Activated gamma-delta T cell treated with Interleukin-2 at 50 U/mL for 16 hours (primary cell): ENCODE measurements at places on chromosomes 13 and 19.

DNA sequence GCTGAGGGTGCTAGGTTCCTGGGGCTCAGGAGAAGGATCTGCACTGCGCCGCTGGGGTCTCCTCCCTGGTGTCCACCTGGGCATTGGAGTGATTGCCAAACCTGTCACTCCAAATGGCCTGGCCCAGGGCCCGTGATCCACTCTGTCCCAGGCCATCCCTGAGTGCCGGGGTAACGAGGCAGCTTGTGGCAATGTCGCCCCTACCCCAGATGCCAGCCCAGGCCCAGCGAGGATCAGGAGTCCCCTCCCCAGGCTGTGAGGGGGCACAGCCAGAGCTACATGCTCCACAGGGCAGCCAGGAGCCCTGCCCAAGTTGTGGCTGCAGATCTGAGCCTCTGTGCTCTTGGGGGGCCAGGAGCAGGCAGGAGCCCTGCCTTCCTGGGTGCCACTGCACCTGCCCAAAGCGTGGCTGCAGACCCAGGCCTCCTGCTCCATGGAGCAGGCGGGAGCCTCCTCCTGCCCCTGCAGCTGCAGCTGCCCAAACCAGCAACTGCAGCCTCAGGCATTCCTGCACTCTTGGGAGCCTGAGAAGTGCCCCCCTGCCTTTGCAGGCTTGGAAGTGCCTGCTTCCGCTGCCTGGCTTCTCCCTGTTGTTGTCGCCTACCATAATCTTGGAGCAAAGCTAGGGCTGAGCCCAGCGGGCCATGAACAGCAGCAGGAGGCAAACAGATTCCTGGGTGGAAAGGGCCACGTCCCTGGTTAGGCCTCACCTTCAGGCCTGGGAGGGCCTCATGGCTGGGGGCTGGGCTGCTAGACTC, 4.6 kb downstream of the IGFL4 start:
- no peak for DNase-seq

DNA sequence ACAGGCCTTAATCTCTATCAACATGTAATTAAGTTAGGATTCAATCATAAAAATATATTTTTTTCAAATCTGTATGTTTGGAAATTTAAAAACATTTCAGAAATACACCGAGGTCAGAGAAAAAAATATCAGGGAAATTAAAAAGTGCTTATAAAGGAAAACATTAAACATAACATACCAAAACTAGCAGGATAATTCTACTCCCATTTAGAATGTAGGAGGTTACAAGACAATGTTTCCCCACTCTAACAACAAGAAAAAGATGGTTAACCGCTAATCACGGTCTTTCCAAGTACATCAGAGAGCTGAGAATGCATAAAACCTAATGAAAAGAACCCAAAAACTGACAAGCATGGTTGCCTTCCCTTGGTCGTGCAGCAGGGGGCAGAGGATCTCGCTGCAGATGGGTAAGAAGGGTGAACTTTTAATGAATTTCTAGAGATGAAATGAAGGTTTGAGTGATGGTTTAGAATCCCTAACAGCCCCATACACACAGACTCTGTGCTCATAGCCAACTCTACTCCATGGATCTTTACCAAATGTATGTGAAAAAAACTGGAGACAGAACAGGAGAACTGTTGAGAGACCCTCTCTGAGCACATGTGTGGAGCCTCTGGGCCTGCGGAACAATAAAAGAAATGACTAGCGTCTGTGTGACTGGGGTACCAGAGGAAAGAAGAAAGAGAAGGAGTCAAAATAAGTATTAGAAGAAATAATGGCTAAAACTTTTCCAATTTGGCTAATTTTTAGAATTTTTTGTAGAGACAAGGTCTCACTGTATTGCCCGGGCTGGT, 51.3 kb upstream of the LSM14A start:
- peak; percentile 39 for DNase-seq

DNA sequence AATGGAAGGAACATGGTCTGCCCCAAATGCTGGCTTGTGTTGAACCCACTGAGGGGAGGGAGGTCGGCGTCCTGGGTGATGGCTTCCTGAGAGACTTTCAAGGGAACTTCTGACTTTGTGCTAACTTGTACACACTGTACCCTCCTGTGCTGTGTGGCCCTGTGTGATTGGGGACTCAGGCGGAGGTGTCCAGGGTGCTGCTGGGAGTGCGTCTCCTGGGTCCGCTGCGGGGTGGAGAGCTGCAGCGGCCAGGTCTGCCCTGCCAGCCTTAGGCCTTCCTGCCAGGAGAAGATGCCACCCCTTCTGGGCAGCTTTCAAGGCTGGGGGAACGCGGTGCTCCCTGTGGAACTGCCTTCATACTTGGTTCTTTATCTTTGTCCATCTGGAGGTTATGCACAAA, 170.1 kb downstream of the URI1 start:
- no peak for DNase-seq

DNA sequence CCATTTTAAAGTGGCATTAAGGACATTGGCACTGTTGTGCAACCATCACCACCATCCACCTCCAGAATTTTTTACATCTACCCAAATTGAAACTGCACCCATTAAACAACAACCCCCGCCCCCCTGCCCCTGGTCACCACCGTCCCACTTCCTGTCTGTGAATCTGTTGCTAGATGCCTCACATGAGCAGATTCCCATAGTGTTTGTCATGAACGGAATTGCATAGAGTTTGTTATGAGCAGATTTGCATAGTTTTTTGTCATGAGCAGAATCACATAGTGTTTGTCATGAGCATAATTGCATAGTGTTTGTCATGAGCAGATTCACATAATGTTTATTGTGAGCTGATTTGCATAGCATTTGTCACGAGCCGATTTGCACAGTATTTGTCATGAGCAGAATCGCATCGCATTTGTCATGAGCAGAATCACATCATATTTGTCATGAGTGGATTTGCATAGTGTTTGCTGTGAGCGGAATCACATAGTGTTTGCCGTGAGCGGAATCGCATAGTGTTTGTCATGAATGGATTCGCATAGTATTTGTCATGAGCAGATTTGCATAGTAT, 54.0 kb upstream of the GTF3A start:
- DNase-seq: no peak

- DNase-seq: no peak
Observed at GRCh38 chr13:71863254-71863865, 3.6 kb downstream of the DACH1 start.

GRCh38 chr19:41595258-41595889, 19.4 kb downstream of the CEACAM21 start:
- peak; percentile 61 for DNase-seq

DNA sequence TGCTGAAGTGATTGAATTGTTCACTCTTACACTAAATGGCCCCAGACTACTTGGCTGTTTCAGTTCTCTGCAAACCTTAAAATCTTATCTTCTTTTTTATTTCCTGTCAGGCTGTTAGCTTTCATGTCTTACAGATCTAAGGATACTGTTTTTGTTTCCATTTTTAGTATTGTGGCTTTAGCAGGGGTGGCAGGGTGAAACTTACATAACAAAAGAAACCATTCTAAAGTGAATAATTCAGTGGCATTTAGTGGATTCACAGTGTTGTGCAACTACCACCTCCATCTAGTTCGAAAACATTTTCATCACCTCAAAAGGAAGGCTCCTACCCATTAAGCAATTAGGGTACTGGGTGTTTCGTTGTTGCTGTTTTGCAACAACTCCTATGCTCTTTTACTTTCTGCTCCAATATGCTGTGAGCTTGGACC, 19.8 kb downstream of the TMEM272 start:
- DNase-seq: no peak

- DNase-seq: no peak
Observed at GRCh38 chr19:45071969-45072790, 4.1 kb downstream of the ZNF296 start.

DNA sequence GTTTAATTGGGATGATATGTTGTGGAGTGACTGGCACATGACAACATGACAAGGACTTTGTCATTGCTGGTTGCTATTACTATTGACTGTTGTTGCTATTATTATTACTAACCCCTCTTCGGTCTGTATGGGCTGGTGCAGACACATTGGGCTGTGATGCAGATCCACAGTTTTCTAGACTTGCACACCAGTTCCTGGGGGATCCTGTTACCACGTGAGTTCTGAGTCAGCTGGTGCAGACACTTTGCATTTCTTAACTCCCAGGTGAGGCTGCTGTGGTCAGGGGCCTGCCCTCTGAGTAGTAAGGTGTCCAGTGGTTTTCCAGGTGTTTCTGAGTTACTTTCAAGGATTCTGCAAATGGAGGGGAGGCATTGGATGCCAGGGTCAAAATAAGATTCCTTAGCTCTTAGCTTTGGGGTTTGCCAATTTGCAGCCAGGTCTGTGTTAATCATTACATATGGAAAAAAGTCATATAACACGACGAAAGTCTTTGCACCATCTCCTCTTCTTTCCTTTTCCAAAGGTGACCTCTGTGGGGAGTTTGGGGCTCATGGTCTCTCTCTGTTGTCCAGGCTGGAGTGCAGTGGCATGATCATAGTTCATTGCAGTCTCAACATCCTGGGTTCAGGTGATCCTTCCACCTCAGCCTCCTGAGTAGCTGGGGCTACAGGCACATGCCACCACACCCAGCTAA, 19.3 kb downstream of the BICRA start:
- no peak for DNase-seq

- no peak for DNase-seq
Observed at GRCh38 chr13:23744315-23744714, 144.9 kb downstream of the MIPEP start.

DNA sequence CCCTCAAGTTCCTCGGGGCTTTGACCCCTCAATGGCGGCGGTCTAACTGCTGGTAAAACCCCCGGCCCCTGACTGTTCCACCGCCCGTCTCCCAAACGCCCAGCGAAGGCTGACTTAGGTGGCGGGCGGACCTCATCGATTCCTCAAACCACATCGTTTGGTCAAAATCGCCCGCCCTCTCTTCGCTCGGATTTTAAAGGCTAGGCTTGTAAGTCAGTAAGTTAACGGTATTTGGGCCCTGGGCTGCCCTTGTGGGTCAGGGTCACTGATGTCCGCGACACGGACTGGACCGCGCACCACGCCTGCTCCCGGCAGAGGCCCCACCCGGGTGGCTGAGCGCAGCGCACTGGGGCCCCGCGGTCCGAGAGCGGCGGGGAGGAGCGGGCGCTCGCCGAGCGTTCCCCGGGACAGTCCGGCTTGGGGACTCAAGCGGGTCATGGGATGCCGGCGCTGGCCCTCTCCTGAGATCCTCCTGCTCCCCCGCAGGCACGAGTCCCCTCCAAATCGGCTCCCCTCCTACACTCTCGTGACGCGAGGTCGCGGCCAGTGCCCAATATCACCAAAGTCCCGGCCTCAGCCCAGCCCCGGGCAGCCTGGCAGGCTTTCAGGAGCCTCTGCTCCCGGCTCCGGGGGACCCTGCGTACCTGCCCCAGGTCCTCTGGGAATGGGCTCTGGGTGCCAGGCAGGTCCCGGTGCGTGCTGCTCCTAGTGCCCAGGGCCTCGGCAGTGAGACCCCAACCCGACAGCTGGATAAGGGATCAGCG, 1.0 kb downstream of the FLT1 start:
- no peak for DNase-seq

GRCh38 chr13:41295973-41296372, 15.1 kb upstream of the NAA16 start:
- DNase-seq: no peak

DNA sequence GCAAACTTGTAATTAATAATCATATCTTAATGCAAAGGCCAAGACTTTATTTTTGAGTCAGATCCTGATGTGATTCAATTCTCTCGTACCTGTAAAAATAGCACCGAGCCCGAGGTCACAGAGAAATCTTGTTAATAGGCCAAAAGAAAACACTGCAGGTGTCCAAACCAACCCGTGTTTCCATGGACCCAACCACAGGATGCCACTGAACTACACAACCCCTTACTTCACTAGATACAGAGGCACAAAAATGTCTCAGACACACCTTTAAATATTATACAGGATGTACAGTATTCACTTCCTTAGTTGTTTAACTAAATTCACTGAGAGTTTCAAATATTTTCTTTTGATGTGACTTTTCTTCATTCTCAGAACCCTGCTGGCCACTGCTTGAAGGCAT, 530.9 kb downstream of the MYO16 start:
- DNase-seq: no peak

DNA sequence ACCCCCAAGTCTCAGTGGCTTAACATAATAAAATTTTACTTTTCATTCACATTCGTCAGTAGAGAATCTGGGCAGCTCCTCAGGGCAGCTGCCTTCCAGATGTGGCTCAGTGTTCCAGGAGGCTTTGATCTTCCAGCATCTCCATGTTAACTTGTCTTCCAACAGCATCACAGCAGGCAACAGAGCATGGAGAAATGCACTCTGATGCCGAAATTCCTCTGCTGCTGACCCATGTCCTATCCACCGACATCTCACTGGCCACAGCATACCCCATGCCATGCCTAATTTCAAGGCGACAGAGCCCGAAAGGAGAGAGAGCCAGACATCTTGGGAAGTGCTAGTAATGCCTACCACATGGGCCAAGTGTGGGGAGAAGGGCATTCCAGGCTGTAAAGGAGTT, 64.9 kb upstream of the MEDAG start:
- no peak for DNase-seq

DNA sequence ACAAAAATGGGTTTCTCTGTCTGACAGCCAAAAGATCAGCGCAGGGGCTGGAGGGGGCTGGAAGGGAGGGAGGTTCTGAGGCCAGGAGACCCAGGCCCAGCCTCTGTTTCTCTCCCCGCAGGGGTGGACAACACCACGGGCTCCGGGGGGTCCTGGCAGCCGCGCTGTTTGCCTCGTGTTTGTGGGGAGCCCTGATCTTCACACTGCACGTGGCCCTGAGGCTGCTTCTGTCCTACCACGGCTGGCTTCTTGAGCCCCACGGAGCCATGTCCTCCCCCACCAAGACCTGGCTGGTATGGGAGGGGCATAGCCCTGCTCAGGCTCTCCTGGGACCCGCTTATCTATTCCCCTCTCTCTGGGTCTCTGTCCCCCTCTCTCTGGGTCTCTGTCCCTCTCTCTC, 9.6 kb downstream of the CPT1C start:
- DNase-seq: no peak

DNA sequence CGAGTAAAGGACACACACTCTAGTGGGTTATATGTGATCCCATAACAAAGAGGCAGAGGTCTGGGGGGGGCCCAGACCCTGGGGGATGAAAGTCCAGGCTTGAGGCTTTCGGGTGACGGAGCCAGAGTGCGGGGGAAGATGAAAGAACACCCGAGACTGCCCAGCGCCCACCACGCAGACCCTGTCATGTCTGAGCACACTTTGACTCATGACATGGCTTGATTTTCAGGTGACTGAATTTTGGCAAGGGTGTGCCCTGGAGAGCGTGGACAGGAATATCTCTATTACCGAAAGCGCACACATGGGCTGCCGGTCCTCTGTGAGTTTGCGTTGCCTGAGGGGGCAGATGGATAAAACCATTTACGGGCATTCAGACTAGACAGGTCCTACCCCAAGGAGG, 192.0 kb upstream of the SOX1 start:
- no peak for DNase-seq

- no peak for DNase-seq
Observed at GRCh38 chr13:95921485-95921884, 131.7 kb downstream of the UGGT2 start.

DNA sequence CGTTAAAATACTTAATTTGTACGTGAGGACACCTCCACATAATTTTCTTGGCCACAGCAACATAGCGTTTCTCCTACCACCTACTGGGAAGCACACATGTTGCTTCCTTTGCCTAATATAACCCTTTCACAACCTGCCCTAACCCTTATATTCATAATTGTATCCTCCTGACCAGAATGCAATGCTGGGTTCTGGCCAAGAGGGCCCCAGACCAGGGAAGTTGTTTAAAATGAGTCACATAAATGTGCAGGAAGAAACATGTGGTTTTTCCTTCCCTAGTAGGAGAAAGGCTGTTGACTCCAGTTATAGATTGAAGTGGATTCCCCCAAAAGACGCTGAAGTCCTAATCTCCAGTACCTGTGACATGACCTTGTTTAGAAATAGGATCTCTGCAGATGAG, 187.3 kb downstream of the NUFIP1 start:
- DNase-seq: no peak
